ENCODE measurements at places on chromosomes 13 and 19.
A peak's percentile ranks its signal among the peaks of the same experiment; 100 is the strongest.

DNA sequence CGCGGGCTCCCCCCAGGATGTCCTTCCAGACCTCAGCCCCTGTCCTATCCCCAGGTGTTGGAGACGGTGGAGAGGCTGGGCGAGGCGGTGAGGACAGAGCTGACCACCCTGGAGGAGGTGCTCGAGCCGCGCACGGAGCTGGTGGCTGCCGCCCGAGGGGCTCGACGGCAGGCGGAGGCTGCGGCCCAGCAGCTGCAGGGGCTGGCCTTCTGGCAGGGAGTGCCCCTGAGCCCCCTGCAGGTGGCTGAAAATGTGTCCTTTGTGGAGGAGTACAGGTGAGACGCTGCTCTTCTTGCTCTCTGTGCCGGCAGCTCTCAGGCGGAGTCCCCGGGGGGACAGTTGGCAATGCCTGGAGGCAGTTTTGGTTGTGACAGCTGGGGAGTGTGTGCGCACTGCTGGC lies 6.9 kb downstream of the TTYH1 start:
- DNase-seq, result no peak

DNA sequence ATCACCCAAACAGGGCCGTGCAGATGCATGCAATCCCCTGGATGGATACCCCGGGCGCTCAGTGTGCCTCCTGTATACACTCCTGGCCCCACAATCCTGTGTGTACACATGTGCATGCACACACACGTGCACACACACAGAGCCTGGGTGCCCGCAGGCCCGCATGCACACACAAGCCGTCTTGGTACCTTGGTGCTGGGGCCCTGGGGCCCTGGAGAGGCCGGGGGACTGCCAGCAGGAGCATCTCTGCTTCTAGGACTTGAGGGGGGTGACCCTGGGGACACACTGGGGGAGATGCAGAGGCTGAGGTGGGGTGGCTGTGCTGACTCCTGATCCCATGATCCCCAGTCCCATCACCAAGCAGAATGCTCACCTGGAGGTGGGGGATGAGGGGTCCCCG lies 15.6 kb upstream of the EPOR start:
- DNase-seq, result no peak

GRCh38 chr19:13430790-13431582 lies 75.3 kb downstream of the CACNA1A start:
- DNase-seq, result peak; percentile 23

DNA sequence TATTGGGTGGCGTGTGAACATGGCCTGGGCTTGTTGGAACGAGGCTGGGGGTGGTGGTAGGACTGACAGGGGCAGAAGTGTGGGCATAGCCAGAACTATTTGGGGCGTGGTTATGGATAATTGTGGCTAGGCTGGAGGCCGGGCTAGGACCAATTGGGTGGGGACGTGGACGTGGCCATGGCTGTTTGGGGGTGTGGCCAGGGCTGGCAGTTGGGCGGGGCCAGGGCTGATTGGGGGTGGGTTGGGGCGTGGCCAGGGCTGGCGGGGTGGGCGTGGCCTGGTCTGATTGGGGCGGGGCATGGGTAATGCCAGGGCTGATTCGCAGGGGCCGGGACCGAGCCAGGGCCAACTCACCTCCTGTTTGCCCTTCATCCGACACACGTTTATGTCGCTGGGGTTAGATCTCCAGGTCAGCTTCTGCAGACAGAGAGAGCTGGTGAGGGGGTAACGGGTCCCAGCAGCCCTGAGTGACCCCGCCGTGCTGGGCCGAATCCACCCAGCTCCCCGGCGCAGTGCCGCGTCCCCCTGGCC lies 2.8 kb downstream of the SEMA6B start:
- DNase-seq, result peak; percentile 49

DNA sequence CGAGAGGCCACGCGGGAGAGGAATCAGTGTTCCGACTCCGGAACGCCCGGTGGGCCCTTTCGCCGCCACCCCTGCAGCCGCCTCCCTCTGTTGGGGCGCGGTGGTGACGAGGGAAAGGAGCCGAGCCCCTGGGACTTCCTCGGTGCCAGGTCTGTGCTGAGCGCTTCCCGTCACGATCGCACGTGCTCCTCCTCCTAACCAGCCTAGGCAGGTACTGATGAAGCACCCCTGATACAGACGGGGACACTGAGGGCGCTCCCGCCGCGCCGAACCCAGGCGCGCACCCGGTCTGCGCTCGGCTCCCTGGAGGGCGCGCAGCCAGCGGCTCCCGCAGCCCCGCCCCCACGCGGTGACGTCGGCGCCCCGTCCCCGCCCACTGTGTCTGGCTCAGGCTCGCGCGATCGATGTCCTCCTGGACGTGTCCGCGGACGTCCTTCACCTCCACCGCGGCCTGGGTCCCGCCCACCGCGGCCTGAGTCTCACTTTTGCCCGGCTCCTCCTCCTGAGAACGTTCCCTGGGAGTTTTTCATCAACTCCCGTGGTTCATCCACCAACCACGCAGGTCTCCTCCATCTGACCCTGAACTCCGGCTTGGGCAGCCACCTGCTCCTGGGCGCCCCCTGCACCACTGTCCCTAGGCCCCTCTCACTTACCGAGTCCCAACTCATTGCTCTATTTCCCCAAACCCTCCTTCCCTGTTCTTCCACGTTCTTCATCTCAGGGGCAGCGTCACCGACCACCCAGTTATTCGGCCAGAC lies 2.6 kb upstream of the KLK15 start:
- DNase-seq, result peak; percentile 88

DNA sequence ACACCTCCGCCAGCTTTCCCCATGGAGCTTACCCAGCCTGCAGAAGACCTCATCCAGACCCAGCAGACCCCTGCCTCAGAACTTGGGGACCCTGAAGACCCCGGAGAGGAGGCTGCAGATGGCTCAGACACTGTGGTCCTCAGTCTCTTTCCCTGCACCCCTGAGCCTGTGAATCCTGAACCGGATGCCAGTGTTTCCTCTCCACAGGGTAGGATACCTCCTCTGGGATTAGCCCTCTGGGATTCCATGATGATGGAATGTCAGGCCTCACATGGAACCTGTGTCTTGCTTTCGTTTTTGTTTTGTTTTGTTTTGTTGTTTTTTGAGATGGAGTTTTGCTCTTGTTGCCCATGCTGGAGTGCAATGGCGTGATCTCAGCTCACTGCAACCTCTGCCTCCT lies 1.9 kb downstream of the RFXANK start:
- no peak for DNase-seq

DNA sequence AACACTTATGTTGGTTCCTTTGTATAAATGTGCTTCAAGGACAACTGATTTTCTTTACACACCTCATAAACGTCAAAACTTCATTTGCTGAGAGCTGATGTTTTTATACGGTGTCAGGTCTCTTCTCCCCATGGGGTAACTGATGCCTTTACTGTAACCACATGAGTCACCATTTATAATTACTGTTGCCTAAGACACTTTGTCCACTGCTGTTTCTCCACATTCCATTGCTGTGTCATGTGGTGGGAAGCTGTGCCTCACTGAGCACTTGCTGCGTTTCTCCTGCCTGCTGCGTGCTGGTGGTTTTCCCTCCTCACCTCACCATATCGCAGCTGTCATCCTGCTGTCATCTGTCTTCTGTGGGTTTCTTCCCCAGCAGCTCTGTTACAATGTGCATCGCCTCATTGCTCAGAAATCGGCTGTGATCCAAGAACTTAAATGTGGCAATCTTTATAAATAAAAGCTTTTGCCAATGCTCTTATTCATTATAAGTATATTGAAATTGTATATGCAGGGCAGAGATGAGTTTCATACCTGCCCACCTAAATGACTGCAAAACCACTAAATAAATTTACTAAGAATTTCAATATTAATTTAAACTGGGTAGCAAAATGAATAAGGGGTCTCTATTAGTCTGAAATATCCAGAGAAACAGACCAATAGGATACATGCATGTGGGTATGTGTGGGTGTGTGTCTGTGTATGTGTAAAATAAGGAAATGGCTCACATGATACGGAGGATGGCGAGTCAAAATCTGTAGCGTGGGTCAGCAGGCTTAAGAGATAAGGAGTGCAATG lies 547.0 kb upstream of the SLITRK5 start:
- no peak for DNase-seq

GRCh38 chr19:38736036-38736412 lies 8.2 kb downstream of the CAPN12 start:
- peak; percentile 57 for DNase-seq

GRCh38 chr13:46687810-46688209 lies 109.2 kb downstream of the ESD start:
- no peak for DNase-seq

DNA sequence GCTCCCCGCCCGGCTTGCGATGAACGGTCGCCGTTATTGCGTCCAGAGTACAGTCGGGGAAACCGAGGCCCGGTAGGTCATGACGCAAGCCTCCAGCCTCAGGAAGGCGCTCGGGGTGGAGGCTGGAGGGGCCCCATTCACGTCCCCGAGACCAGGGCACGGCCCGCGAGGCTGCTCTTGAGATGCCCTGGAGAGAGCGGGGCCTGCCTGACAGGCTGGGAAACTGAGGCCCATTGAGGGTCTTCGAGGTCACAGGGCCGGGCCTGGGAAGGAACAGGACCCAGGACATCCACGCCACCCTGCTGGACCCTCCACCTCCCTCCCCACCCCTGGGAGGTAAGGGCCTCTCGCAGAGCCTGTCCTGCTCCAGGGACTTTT lies 367 bp downstream of the NDUFS7 start:
- no peak for DNase-seq

- DNase-seq, result no peak
Observed at GRCh38 chr19:3620145-3620816, 6.3 kb downstream of the CACTIN start.

DNA sequence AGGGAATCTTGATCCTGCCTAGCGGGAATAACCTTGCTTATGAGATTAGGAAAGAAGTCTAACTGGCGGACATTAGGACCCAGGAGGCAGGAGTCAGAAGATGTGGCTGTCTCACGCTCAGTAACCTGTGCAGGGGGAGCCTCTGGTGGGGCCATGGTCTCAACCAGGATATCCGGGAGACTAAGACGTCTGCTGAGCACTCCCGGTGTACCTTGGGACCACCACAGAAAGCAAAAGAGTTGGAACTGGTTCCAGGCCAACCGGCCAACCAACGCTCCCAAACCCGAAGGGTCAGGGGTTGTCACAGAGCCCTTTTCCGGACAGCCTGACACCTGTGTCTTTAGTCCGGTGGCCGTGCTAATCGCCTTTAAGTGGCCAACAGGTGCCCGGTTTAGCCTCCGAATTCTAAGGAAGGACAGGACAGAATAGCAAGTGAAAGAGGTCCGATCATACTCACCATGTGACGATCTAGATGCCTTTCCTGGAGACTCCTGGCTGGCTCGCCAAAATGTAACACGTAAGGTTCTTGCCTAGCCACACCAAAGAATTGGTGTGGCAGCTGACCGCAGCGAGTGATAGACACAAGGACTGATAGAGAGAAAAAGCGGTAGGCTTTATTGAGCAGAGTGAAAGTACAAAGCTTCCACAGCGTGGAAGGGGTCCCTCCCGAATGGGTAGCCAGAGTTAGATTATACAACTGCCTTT lies 103.9 kb upstream of the DIAPH3 start:
- no peak for DNase-seq

- no peak for DNase-seq
Observed at GRCh38 chr19:12939975-12940423, 1.6 kb downstream of the CALR start.

Data from germinal center (tissue), 1 donor.